Fibroblast of skin of left quadriceps (primary cell): ENCODE measurements at places on chromosomes 5 and 9.

- no peak for DNase-seq
Observed at GRCh38 chr9:35293376-35293964, 131.7 kb downstream of the UNC13B start.

GRCh38 chr5:170633235-170634081, 129.6 kb downstream of the KCNIP1 start:
- DNase-seq, result peak; percentile 74

GRCh38 chr9:137383784-137384756, 38.9 kb downstream of the EXD3 start:
- DNase-seq, result no peak

GRCh38 chr9:131608493-131609037, 63.2 kb downstream of the PRRT1B start:
- DNase-seq, result peak; percentile 83

DNA sequence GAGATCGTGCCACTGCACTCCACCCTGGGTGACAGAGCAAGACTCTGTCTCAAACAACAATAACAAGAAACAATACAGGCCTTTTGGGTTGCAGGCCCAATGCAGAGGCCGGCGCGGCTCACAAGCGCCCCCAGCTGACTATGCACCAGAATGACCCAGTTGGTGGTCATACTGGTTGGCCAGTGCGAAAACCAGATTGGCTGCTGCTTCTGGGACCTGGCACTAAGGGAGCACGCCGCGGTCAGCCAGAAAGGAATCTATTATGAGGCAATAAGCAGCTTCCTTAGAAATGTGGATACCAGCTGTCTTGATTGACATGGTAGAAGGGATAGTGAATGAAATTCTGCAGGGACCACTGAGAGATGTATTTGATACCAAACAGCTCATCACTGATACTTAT, 35.0 kb downstream of the RANBP17 start:
- no peak for DNase-seq

GRCh38 chr9:4984171-4984620, 876 bp upstream of the JAK2 start:
- no peak for DNase-seq

- no peak for DNase-seq
Observed at GRCh38 chr5:102832445-102832844, 77.3 kb downstream of the PAM start.

GRCh38 chr5:158483281-158483860, 616.3 kb downstream of the EBF1 start:
- no peak for DNase-seq

DNA sequence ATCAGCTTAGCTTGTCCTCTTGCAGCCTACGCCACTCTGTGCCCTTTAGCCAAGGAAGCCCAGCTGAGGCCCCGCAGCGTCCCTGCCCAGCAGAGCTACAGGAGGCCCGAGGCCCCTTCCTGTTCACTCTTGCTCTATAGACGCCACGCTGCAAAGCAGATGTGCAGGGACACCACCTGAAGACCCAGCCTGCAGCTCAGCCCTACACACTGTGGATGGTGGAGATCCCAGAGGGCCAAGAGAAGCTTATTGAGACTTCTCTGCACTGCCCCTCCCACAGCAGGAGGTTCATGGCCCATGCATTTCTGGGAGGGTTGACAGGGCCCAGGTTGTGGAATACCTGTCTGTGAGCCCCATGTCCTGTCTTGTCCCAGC, 33.6 kb downstream of the IRF1 start:
- DNase-seq, result no peak

- DNase-seq, result no peak
Observed at GRCh38 chr9:91126761-91127445, 234.8 kb downstream of the AUH start.

DNA sequence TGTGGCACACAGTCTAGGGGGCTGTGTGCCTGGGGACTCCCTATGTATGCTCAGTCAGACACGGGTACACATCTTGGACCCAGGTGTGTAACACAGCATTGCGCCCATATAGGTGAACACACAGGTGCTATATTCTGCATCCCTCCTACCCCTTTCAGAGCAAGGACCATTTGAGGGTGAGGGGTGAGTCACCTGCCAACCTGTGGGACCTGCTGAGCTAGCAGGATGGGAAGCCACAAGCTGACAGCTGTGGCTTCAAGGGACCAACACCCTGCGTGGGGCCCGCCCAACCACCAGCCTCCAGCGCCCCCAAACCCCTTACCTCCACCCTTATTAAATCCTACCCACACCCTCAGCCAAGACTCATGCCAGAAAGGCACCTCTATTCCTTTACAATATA, 14.6 kb upstream of the AQP7 start:
- DNase-seq, result no peak

GRCh38 chr5:160271396-160271795, 41.0 kb downstream of the CCNJL start:
- DNase-seq, result no peak

DNA sequence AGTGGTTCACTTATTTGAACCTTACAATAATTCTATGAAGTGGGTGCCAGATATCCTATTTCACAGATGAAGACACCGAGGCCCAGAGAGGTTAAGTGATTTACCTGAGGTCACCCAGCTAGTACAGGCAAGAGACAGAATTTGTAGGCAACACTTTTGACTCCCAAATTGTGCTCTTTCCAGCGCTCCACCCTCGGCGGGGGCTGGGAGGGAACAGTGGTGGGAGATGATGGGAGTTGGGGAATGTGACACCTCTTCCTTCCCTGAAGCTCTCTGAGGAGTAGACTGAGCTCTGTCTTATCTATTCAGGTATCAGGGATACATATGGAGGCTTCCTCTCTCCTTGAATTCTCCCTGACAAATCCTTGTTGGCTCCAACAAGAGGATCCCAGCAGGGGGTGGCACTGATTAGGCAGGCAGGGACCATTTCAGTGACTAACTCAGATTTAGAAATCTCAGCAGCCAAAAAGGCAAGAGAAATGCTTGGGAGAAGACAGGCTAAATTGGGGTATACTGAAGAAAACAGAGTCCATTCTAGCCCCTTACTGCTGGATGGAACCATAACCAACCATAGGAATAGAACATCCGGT, 95.8 kb upstream of the PANK3 start:
- no peak for DNase-seq

GRCh38 chr9:131259432-131259898, 16.8 kb downstream of the FAM78A start:
- DNase-seq, result no peak

- DNase-seq, result no peak
Observed at GRCh38 chr5:2039180-2039531, 156.4 kb upstream of the IRX4 start.

GRCh38 chr5:122909470-122910100, 64.2 kb downstream of the SNX24 start:
- no peak for DNase-seq

- DNase-seq, result no peak
Observed at GRCh38 chr5:100772006-100772405, 131.1 kb downstream of the ST8SIA4 start.

DNA sequence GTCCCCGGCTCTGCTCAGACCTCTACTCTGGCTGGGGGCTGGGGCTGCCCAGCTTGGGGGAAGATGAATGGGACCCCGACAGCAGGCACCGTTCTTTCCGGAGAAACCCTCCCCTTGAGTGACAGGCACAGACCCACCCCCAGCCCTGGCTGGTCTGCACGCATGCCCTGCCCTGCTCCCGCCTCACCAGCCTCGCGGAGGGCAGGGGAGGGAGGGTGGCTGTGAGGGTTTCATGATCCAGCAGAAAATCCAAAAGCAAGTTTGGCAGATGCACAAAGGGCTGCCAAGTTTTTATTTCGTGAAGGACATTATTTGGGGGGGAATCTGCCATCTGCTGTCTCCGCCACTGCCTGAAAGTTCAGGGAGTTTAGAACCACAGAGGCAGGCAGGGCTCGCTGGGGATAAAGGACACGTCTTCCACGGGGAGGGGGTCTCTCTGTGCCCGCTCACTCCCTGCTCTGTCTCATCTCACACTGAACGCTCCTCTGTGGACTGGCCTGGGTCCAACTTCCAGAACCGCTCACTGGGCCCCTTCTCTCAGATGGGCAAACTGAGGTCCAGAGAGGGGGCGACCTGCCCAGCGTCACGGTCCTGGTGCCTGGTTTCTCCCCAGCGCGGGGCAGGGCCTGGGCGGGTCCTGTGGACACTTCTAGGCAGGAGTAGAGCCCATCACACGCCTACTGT, 92.9 kb downstream of the RXRA start:
- no peak for DNase-seq

- DNase-seq, result no peak
Observed at GRCh38 chr5:44952376-44952775, 143.6 kb downstream of the MRPS30 start.

- DNase-seq, result peak; percentile 91
Observed at GRCh38 chr9:13942695-13943094, 371.2 kb downstream of the NFIB start.

- no peak for DNase-seq
Observed at GRCh38 chr9:5110867-5111681, 74.4 kb downstream of the INSL6 start.

DNA sequence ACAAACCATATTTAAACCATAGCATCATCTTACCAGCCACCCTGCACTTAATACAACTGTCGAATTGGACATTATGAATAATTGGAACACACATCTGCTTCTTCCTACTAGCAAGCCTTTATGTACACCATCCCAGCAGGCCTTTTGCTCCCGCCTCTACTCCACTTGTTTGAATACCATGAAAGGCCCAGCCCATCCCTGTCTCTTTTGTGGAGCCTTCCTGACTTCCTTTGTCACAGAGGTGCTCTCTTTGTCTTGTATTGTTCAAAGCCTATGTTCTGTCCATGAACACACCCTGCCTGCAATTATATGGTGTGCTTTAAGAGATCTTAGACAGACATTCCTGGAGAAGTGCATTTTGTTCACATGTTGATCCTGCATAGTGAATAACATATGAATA, 465.7 kb downstream of the DIRAS2 start:
- DNase-seq, result no peak

- DNase-seq, result no peak
Observed at GRCh38 chr5:172549696-172550095, 91.4 kb upstream of the NEURL1B start.

- DNase-seq, result no peak
Observed at GRCh38 chr5:127998950-127999615, 84.5 kb upstream of the SLC12A2 start.

DNA sequence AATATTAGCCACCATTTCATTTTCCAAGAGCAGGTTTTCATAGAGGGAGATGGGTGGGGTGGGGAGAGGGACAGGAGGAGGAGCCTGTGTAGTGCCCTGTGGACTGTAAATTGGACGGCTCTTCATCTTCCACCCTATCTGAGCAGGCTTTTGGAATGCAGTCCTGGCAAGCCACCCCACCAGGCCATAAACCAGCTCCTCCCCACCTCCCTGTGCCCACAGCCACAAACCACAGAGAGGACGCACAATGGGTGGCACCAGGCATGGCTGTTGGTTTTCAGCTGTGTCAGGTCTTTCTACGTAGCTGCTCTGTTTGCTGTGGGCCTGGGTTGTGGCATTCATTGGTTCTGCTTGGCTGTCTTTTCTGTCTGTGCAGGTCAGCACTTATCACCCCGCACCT, 58.0 kb downstream of the PLAC8L1 start:
- no peak for DNase-seq

DNA sequence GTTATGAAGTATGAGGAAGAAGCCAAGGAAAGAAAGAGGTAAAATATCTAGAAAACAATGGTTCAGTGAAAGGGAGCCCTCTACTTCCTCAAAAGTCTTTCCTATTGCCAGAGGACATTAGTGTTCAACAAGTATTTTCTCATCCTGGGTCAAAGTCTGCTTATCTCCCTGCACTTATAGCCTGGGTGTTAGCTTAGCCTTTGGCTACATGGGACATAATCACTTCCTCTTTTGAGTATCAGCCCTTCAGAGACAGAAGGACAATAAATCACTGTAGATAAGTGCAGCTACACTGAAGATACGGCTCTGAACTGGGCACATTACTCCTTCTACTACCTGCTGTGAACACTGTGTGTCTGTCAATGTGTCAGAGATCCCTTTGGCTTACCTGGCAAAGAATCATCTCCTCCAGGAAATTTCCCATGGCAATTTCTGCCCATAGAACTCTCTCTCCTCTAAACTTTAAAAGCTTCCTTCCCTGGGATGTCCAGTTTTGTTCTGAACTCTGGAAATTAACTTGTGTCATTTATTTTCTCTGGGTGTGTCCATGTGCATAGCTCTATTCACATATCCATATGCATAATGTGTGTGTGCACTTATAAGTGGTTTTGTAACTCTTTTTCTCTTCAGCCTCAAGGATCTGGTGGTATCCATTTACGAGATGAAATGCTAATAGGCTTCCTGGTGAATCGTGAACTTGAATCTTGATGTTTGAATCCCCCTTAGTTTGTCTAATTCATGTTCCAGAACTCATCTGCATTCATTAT, 30.0 kb upstream of the RECK start:
- no peak for DNase-seq

- no peak for DNase-seq
Observed at GRCh38 chr5:115309751-115310370, 13.4 kb upstream of the CCDC112 start.

DNA sequence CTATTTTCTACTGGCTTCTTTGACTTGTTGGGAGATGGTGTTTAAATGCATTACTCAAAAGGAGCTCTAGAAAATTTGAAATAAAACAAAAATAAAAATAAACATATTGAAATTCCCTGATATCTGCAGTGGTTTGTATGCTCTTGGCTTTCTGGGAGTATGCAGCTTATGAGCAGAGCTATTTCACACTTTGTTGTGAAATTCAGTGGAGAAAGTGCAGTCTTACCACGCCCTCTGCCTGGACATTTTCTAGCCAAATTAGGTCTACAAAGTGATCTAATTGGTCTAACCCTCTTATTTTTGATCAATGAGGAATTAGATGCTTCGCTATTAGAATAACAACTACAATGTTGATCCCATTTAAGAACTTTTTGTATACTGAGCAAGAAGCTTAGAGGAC, 66.8 kb downstream of the INSYN2B start:
- DNase-seq, result no peak

GRCh38 chr5:37553720-37554404, 174.7 kb downstream of the WDR70 start:
- DNase-seq, result peak; percentile 8
